ENCODE measurements at places on chromosomes 6 and 20.

- H3K4me3 ChIP-seq, result no peak overlapping the region
- no peak overlapping the region for H3K27ac ChIP-seq
- DNase-seq, result no peak
- no peaks in the 10 kb centered on the region for H3K27me3 ChIP-seq
These were observed 86.0 kb downstream of the MYB start for GRCh38 chr6:135267085-135267484.

- no peaks in the 10 kb centered on the region for H3K36me3 ChIP-seq
- H3K4me1 ChIP-seq, result no peaks in the 10 kb centered on the region
- DNase-seq, result no peak
- no peak overlapping the region for H3K27ac ChIP-seq
These were observed 84.7 kb upstream of the SALL4 start for GRCh38 chr20:51886891-51887608.

DNA sequence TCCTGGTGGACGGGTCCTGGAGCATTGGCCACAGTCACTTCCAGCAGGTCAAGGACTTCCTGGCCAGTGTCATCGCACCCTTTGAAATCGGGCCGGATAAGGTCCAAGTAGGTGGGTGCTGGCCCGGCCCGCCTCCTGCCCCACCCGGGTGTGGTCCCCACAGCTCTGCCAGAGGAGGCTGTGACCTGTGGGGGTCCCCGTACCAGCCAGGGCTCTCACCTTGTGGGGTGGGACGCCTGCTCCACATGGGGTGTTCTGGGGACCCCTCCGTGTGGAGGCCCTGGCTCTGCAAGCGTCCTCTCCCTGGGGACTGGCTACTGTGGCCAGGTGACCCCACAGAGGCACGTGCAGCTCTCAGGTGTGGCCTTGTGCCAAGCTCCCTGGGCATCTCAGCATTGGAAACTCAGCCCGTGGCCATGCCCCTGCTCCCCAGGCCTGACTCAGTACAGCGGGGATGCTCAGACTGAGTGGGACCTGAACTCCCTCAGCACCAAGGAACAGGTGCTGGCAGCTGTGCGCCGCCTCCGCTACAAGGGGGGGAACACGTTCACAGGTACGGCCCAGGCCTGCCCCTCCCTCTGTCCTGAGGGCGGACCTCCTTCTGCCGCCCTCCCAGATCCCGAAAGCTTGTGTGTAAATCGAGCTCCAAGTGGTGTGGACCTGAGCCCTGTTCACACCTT lies 14.7 kb downstream of the COL20A1 start:
- H3K4me3 ChIP-seq, result no peak overlapping the region
- no peak overlapping the region for H3K27ac ChIP-seq
- H3K27me3 ChIP-seq, result peaks cover 17% of the 10 kb centered on the region
- peaks cover 2% of the 10 kb centered on the region for H3K36me3 ChIP-seq

DNA sequence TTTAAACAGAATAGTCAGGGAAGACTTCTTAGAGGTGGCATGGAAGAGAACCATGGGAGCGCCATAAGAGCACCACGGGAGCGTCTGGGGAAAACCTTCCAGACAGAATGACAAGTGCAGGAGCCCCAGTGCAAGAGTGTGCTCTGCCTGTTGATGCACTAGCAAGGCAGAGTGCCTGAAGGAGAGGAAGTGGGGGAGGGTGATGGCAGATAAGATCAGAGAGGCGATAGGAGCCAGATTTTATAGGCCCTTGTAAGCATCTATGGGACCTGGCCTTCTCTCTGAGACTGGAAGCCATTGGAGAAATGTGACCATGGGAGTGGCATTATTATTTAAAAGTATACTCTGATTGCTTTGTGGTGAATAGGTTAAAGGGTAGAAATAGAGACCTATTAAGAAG lies 13.1 kb downstream of the FUCA2 start:
- no peak for DNase-seq
- H3K27ac ChIP-seq, result peak overlapping the region; percentile 5
- peaks cover 13% of the 10 kb centered on the region for H3K36me3 ChIP-seq
- no peaks in the 10 kb centered on the region for H3K27me3 ChIP-seq
- H3K4me1 ChIP-seq, result peaks cover 15% of the 10 kb centered on the region

- peaks cover 6% of the 10 kb centered on the region for H3K27me3 ChIP-seq
- no peak for DNase-seq
- H3K27ac ChIP-seq, result no peak overlapping the region
- H3K36me3 ChIP-seq, result no peaks in the 10 kb centered on the region
- no peak overlapping the region for H3K4me3 ChIP-seq
- no peaks in the 10 kb centered on the region for H3K4me1 ChIP-seq
These were observed 39.2 kb downstream of the SRSF3 start for GRCh38 chr6:36633370-36633769.

- no peaks in the 10 kb centered on the region for H3K36me3 ChIP-seq
- H3K4me1 ChIP-seq, result no peaks in the 10 kb centered on the region
- no peaks in the 10 kb centered on the region for H3K27me3 ChIP-seq
- DNase-seq, result no peak
- H3K27ac ChIP-seq, result no peak overlapping the region
- no peak overlapping the region for H3K4me3 ChIP-seq
These were observed 82.6 kb upstream of the DST start for GRCh38 chr6:56725254-56725653.

- H3K4me1 ChIP-seq, result peaks cover 58% of the 10 kb centered on the region
- H3K36me3 ChIP-seq, result peaks cover 39% of the 10 kb centered on the region
- H3K27ac ChIP-seq, result no peak overlapping the region
- peak overlapping the region; percentile 60 for H3K4me3 ChIP-seq
These were observed 2.3 kb downstream of the RNF114 start for GRCh38 chr20:49938173-49939163.
